ENCODE measurements at places on chromosomes 16 and 17. TPM values are rescaled to one million over a fixed set of nuclear protein-coding genes. Genes with fewer than 3 reads are reported as not detected.

DNA sequence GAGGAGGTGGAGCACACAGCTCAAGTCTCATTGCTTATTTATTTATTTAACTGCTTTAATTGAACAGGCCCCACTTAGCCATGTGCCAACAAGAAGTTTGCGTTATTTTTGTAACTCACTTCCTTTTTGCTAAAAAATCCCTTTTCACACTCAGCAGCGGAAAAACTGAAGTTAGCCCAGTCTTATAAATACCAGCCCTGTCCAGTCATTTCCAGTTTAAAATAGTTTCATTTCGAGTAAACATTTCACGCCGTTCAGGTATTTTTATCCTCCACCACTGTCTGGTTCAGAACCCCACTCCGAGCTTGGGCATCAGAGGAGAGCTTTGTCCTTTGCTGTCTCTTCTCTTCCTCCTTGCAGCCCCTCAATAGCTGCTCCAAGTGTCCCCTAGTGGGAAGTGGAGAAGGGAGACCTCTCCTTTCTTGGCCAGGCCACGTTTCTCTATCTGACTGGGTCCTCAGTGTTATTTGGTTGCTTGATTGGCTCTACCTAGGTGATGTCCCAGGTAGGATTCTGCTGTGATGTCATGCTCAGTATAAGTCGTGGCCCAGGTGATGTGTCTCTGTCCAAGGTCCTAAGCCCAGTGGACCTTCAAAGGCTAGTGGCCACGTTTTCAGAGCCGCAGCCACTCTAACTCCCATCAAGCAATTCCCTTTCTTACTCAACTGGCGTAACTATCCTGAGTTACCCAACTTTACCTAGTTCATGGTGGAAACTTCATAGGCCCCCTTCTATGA, 53.0 kb upstream of the GAS7 start:
- DNase-seq = no peak

DNA sequence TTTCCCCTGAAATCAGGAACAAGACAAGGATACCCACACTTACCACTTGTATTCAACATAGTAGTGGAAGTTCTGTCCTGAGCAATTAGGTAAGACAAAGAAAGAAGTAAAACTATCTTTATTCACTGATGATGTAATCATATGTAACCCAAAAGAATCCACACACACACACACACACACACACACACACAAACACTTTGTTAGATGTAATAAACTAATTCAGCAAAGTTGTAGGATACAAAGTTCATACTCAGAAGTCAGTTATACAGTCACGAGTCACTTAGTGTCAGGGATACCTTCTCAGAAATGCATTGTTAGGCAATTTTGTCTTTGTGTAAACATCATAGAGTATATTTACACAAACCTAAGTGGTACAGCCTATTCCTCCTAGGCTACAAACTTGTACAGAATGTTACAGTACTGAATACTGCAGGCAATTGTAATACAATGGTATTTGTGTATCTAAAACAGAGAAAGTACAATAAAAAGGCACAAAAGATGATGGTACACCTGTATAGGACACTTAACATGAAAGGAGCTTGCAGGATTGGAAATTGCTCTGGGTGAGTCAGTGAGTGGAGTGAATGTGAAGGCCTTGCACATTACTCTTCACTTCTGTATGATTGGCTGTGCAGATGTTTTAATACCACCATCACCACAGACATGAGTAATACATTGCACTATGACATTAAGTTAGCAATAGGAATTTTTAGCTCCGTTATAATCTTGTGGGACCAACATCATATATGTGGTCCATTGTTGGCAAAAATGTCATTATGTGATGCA, 370.1 kb downstream of the ZFHX3 start:
- DNase-seq = peak; percentile 71

DNA sequence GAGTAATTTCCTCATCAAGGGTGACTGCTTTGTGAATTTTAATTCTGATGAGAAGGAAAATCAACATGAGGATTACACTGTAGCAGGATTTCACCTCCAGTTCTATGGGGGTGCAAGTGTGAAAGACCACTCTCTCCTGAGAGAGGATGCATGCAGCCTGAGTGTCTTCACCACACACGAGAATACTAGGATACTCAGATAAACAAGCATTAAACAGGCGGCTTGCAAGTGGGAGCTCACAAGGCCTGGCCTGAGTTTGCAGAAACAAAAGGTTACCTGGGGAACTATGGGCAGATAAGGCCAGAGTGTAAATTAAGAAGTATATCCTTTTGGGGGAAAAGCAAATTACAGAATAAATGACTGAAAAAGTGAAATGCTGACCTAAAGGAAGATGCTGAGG, 46.6 kb downstream of the MYH10 start:
- DNase-seq = no peak

- DNase-seq = peak; percentile 85
Observed at GRCh38 chr17:78748730-78749317, 33.2 kb downstream of the CYTH1 start.

Gene CSF3
- total RNA-seq = 6.7 TPM

Gene VPS35
- total RNA-seq = 158 TPM

- DNase-seq = peak; percentile 13
Observed at GRCh38 chr16:67538666-67539101, 10.1 kb downstream of the RIPOR1 start.

GRCh38 chr16:53924331-53925106, 220.6 kb downstream of the FTO start:
- no peak for DNase-seq

Gene HAGHL
- total RNA-seq = 19.2 TPM

Gene PITPNM3
- 1.5 TPM for total RNA-seq

DNA sequence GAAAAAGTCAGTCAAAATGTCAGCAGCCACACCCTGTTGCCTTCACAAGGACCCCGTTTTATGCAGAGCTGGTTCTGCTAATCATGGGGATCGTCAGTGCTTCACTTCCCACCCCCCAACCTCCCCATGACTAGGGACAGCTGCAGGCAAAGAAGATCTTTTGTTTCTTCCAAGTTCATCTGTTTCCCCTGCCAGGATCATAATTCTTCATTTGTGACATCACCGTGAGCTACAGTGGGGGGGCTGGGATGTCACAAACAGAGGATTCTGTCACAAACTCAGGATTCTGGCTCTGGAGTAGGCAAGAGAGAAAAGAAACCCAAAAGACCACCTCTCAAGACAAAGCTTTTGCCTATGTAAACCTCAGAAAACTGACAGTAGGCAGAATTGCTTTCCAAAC, 24.7 kb downstream of the DNAJC7 start:
- peak; percentile 84 for DNase-seq

DNA sequence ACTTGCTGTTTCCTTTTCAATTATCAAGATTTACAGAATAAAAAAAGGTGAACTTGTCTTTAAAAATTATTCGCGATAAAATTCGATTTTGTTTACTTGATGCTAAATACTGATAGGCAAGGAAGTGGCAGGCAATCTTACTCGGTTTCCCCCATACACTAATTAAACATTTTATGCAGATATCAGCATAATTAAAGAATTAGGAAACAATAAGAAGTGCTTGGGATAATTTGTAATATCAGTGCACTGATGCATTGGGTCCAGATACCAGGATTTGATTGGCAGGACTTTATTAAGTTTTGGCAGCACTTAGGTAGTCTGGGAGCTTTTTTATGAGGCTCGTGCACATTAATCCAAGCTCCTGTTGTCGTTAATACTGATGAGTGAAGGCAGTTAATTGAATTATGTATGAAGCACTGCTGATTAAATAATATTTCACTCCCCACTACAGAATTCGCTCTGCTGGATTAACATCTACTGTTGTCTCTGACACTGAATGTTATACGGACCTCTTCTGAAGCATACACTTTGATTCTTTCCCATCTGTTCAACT, 165.6 kb downstream of the CA10 start:
- DNase-seq = no peak

DNA sequence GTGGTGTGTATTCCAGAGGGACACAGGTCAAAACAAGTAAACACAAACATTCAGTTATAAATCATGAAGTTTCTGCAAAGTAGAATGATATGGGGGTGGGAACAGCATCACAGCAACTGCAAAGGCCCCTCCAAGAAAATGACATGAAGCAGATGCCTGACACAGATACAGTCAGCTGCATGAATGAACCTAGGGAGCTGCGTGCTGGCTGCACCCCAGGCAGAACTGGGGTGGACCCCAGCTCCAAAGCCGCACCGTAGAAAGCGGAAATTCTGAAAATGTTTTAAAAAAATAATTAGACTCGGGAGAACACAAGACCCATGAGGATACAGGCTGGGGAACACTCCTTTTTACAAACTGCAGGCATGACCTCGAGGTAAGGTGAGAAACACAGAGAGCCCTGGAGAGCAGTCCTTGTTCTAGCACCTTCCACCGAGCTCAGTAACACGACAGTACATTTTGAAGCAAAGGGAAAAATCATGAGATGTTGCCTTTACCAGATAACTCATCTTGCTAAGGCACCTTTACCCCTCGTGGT, 323.8 kb downstream of the SOX9 start:
- DNase-seq = no peak

Gene COL1A1
- total RNA-seq = 356 TPM

GRCh38 chr16:28589069-28589468, 7.8 kb downstream of the SULT1A2 start:
- DNase-seq = no peak

DNA sequence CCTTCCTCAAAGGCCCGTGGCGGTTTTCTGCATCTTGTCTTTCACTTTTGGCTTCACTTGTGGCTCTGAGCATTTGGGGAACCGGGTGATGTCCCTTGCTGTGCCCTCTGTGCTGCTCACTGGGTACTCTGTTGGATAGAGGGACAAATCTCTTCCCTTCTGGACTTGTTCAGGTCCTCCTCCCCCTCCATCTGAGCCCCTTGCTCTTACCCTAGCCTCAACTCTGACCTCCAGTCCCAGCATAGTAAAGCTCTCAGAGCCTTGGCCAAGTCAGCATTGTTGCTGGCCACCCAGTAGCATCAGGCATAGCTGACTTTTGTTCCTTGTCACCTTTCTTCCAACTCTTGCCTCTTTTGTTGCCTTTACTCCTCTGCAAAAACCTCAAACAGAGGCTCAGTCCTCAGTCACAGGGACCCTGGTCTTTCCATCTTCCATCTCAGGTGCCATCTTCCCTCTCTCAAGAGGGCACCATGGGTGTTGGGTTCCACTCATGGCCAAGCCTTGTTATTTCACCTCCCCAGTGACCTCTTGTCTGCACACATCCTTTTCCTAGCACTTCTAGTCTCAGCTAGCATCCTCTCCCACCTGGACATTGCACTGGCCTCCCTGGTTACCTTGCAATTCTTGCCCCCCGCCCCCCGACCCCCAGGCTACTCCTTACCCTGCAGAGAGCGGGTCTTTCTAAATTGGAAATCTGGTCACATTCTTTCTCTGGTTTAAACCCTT, 393 bp upstream of the PSMB10 start:
- no peak for DNase-seq

DNA sequence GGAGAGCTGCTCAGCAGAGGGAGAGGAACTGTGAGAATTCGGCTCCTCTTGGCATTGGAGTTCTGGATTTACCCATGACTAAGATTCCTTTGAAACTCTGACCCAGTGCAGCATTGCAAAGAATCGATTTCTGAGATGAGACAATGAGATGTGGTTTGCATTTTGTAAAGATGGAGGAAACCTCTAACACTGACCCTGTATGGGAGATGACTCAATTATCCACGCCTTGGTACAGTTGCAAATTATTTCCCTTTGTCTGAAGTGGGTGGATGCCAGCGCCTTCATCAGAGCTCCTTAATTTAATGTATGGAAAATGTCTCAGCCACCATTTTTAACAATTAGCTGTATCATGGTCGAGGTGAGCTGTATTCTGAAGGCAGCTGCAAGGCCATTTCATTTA, 53.4 kb downstream of the NUP93 start:
- DNase-seq = no peak

Gene SSTR5
- total RNA-seq = 0.64 TPM

GRCh38 chr16:55015181-55015913, 84.7 kb downstream of the IRX5 start:
- no peak for DNase-seq

GRCh38 chr17:67970783-67971182, 25.5 kb downstream of the C17orf58 start:
- DNase-seq = no peak

DNA sequence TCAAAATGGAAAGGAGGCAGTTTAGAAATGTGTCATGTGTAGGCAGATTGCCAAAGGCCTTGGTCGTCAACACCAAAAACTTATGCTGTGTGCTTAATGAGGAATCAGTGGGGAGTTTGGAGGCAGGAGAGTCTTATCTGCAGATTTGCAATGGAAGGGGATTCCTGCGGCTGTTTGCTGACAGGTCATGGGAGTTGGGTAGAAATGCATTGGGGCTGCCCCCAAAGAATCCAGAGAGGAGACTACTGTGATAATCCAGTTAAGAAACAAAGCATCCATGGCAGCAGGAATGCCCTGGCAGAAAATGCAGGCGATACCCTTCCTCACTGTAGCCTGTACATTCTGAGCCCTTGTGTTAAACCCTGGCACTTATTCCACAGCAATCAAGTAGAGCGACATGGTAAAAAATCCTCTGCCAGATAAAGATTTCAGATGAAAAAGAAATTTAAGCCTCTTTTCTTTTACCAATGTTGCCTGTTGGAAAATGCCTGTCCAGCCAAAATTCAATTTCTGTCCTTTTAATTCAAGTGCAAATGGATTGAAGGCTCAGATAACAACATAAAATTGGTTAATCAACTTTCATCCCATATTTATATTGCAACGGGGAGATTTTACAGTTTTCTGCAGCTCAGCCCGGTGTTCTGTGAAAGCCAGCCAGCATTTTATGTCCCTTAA, 491.0 kb upstream of the CDH5 start:
- no peak for DNase-seq

DNA sequence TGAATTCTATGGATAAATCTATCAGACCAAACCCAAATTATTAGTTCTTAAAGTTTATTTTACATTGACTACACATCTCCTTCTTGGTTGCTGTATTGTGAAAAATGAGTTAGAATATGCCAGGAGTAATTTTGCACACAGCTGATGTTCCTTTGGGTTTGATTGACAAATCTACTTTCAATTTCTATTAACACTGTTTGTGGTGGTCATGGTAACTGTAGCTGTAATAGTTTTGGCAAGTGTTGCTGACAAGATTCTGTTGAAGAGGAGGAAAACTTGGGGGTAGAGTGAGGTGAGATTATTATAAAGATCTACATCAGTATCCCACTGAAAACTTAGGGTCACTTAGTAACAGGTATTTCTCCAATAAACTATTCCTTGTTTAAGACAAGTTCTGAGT, 30.3 kb downstream of the MRTFB start:
- no peak for DNase-seq

Gene NTN1
- total RNA-seq = 0.19 TPM

Gene ITGA2B
- total RNA-seq = 0.40 TPM

Gene FSCN2
- total RNA-seq = 0.29 TPM

DNA sequence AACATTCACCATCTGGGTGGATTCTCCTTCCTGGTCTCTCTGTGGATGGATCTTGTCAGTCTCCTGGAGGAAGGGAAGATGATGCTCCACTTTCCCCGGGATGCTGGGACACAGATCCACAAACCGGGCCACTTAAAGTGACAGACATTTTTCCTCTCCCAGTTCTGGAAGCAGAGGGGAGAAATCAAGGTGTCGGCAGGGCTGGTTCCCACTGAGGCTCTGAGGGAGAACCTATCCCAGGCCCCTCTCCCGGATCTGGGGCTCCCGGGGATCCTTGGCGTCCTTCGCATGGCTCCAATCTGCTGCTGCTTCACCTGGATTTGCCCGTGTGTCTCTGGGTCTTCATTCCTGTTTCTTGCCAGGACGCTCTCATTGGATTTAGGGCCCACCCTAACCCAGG, 263.1 kb upstream of the TNRC6C start:
- no peak for DNase-seq

Measured in LHCN-M2 (cell line).